ENCODE measurements at places on chromosomes 6 and 20. TPM values are rescaled to one million over a fixed set of nuclear protein-coding genes. Genes with fewer than 3 reads are reported as not detected.

The POM121L2 gene
- not detected for total RNA-seq

GRCh38 chr6:170131351-170131750, 159.5 kb downstream of the DLL1 start:
- no peak for DNase-seq

DNA sequence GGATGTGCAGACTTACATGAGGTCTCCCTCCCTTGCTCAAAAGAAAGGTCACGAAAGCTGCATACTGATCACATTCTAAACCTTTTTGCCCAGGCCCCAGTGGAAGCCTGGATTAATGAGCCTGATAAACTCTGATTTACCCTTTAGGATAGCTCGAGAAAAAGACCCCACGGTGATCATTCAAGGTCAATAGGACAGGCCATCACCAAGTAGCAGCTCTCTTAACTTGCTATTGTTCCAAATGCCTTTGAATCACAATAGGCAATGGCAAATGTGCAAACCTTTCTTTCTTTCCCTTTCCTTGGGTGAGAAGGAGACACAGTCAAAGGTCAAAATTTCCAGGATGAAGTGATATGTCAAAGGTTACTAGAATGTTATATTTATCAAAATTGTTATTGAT, 327.3 kb downstream of the HDGFL1 start:
- DNase-seq: no peak

GRCh38 chr20:62122654-62123449, 577 bp downstream of the LSM14B start:
- DNase-seq: no peak
